ENCODE measurements at places on chromosomes 2 and 18.

GRCh38 chr18:8627107-8627472 lies 17.9 kb downstream of the RAB12 start:
- DNase-seq = no peak

DNA sequence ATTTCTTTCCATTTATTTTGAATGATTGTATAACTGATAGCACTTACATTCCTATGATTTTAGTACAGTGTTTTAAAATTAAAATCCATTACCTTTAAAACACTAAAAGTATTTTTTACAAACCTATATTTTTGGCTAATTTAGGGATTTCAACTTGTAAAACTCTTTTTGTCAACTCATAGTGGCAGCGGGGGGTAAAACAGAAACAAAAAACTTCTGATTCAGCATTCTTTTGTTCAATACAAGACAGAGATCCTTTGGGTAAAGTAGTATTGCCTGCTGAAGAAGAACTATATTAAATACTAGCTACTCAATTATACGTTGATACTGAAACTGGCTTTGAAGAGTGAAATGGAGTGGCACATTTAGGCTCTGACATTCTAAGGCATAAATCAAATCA lies 437.4 kb upstream of the CDH19 start:
- no peak for DNase-seq

DNA sequence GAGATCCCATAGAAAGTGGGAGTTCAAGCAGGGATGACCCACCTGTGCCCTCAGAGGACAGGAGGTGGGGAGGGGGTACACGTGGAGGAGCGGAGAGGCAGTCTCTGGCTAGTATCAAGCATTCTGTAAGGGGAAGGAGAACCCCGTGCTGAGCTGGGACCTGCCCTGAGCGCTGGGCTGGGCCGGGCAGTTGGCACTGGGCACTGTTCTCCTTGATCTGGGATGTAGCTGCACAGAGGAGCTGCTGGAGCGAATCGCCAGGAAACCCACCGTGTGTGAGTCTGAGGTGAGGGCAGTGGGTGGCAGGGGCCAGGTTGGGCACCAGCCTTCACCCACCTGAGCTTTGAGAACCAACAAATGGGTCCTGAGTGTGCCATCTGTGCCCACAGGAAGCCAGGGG lies 19.8 kb upstream of the GMPPA start:
- DNase-seq = no peak

DNA sequence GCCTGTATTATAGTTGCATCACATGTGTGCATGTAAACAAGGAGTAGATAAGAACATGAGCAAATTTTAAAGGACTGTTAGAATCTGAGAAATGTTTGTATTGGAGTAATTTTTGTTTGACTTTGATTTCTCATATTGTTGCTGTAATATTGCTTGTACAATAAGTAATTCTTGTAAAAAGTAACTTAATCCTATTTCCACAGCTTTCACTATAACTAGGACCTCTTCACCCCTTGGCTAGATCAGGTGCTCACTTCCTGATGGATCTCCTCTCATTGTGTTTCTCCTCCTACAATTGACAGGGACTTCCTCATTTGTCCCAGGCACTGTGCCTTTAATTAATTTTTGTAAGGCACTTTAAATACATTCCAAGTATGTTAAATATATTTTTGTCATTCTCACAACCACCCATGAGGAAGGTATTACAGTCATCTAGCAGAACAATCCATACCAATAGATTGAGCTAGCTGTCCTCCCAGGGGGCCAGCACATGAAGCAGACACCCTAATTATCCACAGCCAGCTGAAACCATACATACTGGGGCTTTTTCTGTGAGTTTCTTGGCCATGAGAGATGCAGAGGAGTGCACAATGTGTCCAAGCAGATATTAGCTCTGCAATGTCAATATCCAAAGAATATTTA lies 359.5 kb upstream of the ACVR2A start:
- DNase-seq = no peak

DNA sequence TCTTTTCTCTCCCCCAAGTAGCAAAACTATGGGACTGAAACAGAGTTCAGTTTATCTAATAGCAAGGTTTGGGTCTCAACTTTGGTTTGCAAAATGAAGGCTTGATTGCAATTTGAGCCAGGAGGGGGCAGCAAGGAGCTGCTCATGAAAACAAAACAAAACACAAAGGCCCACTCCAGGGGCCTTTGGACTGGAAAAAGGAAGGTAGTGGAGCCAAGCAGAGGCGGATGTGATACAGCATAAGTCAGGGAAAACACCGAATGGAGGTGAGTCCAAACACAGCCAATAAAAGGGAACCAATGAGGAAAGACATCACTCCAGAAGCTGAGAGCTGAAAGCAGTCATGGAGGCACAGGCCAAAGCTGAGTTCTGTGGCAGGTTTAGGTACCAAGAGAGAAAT lies 799.7 kb upstream of the ACVR2A start:
- peak; percentile 62 for DNase-seq

DNA sequence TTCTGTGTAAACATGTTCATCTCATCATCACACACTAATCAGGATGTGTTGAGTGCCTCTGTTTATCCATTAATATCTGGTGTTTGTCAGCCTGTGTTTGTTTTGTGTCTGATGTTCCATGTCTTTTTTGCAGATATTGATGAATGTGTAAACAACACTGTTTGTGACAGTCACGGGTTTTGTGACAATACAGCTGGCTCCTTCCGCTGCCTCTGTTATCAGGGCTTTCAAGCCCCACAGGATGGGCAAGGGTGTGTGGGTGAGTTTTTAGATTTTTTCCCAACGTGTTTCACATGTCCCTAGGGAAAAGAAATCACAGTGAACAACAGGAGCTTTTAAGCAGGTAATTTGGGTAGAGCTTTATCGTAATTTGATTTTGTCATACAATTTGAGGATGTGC lies 133.7 kb upstream of the RASGRP3 start:
- no peak for DNase-seq

- peak; percentile 93 for DNase-seq
Observed at GRCh38 chr2:44769349-44770011, 172.0 kb upstream of the SIX3 start.

GRCh38 chr2:241007880-241008710 lies 9.7 kb downstream of the SNED1 start:
- DNase-seq = no peak

DNA sequence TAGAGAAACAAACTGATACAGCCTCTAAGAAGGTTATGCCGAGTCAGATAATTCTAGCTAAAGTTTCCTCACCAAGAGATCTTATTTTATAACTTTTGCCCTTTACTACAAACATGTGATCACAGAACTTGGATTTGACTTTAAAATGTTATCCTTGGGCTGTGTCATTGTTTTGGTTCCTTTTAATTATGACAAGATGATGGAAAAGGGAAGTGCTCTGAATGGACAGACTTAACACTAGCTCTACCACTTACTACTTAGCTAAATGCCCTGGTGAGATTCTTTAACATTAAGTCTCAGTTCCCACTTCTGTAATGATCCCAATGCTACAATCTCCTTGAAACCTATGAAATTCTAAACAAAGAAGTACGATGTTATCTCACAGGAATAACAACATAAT lies 69.9 kb downstream of the RTTN start:
- DNase-seq = no peak

GRCh38 chr2:126038861-126039260 lies 617.1 kb upstream of the GYPC start:
- DNase-seq = peak; percentile 62

GRCh38 chr2:38650717-38651116 lies 15.2 kb upstream of the GALM start:
- peak; percentile 18 for DNase-seq

DNA sequence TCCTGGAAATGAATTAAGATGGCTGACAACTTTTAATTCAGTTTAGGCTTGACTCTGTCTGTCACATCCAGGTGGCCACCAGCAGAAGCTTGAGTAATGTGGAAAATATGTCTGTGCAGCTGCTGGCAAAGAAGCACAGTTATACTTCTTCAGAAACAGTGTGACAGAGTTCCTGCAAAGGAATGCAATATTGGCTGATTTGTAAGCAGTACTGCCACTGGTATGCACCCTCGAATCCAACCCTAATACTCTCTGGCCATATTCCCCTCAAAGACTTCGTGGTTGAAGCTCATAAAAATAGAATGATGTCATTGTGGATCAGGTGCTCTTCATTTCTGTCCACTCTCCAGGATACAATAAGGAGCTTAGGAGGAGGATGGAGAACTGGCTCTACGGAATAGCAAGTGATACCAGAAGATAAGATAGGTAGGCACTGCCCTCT lies 86.2 kb downstream of the METTL8 start:
- peak; percentile 20 for DNase-seq

DNA sequence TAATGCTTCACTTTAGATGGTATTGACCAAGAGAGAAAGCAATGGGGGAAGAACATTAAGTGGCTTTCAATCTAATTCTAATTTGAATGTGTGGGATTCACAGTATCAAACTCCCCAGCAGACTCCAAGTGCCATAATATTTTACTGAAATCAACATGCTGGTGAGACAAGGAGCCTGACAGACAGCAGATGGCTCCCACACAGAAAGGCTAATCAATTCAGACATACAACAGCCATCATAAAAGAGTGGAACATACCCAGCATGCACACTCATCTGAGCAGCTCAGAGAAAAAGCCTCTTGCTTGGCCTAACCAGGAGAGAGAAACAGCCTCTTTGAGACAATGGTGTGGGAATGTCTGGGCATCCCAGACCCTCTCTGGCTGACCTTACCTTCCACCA lies 186.5 kb upstream of the SKOR2 start:
- DNase-seq = no peak

- peak; percentile 46 for DNase-seq
Observed at GRCh38 chr2:241801611-241802420, 7.2 kb upstream of the NEU4 start.

DNA sequence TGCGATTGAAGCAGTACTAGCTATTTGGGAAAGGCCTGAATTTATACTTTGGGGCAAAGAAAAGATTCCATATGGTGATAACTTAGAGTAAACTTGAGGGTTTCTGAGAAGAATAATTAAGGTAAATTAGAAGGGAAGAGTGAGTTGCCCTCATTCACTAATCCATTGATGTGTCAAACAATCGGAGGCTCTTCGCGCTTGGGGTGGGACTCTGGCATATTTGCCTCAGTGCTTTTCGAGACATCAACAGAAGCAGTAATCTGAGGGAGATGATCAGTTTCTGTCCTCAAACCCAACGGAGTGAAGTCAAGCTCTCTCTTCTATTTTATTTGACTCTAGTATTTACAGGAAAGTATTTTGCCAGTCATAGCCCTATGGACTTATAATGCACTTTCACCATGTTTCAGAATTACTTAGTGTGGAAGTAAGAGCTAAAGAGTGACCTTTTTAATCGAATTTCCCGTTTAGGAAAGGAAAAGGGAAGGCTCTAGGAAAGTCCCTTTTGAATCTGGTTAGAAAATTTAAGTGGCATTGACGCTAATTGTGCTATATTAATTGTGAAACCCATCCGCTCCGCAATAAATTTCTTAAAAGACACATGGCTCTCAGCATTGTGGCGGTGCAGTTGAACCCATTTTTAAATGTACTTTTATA lies 1.3 kb downstream of the RAB10 start:
- peak; percentile 45 for DNase-seq

- no peak for DNase-seq
Observed at GRCh38 chr2:20456116-20456571, 9.3 kb downstream of the RHOB start.

GRCh38 chr2:47062681-47063537 lies 92.2 kb downstream of the STPG4 start:
- peak; percentile 76 for DNase-seq

- no peak for DNase-seq
Observed at GRCh38 chr2:47070155-47070919, 84.8 kb downstream of the STPG4 start.

GRCh38 chr2:148819019-148819585 lies 55.9 kb upstream of the KIF5C start:
- DNase-seq = no peak

DNA sequence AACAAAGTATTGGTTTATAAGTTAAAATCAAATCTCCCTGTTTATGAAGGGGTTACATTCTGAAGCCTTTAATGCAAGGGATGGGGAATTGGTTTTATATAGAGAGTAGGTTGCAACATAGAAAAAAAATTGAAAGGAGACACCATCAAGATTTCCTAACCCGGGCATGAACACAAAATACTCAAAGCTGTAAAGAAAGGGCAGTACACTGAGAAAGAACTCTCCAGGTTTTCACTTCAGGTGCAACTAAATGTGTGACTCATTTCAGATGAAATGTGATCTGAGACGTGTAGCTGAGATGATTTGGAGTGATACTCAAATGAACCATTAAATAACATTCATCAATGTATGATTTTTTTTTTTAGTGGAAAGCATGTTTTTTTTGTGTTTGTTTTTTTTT lies 43.6 kb downstream of the SANBR start:
- DNase-seq = no peak

- peak; percentile 66 for DNase-seq
Observed at GRCh38 chr2:103289105-103289725, 527.4 kb downstream of the TMEM182 start.

DNA sequence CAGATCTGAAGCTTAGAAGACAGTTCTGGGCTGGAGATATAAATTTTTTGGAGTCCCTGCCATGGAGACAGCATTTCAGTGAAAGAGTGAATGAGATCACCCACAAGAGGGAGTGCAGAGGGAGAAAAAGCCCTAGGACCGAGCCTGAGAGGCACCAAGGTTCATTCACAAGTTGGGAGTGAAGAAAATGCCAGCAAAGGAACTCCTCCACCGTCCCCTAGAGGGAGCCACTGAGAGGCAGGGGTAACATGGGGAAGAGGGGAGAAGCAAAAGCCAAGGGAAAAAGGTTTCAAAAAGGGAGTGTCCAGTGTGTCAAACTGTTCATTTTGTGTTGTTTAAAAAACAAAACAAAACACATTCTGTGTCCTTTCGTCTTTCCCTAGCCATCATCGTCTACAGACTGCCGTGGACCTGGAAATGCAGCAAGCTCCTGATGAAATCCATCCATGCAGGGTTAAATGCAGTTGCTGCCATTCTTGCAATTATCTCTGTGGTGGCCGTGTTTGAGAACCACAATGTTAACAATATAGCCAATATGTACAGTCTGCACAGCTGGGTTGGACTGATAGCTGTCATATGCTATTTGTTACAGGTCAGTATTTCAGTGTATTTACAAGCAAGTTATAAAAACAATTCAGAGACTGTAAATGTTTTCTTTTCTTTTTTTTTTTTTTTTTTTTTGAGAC lies 19.1 kb downstream of the CYBRD1 start:
- peak; percentile 60 for DNase-seq

DNA sequence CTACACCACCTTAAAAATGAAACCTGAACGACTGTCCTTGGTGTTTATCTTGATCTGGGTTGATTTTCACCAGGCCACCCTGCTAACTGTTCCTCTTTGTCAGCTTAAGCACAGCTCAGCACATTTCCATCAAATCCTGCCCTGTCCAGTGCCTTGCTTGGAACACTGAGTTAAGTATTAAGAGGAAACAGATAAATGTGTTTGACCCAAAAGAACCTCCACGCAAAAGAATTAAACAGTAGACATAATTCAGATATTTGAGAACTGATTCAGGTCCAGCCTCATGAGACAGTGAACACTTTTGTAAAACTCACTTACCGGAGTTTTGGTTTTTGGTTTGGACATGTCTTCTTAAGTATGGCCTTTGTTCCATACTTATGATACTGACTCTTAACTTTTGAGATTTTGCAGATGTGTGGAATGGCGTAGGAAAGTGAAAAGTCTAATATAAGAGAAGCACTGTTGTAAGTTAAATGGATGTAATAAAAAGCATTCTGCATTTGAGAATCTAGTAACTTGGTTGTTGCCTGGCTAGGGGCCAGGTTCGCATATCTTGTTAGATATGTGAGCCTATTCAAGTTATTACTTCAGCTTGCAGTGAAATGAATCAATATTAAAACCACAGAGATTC lies 88.9 kb upstream of the SERPINE2 start:
- DNase-seq = peak; percentile 4

GRCh38 chr2:240648650-240649275 lies 23.5 kb downstream of the GPR35 start:
- no peak for DNase-seq
